Tibial nerve (tissue), 4 donors: ENCODE measurements at places on chromosomes 13 and 19. TPM values are rescaled to one million over a fixed set of nuclear protein-coding genes. Genes with fewer than 3 reads are reported as not detected.

The DNMT1 gene
- 48.2 TPM for total RNA-seq

The ZNF99 gene
- 0.87 TPM for total RNA-seq

The HMGB1 gene
- total RNA-seq: 255 TPM

The ZNF793 gene
- 5.5 TPM for total RNA-seq

DNA sequence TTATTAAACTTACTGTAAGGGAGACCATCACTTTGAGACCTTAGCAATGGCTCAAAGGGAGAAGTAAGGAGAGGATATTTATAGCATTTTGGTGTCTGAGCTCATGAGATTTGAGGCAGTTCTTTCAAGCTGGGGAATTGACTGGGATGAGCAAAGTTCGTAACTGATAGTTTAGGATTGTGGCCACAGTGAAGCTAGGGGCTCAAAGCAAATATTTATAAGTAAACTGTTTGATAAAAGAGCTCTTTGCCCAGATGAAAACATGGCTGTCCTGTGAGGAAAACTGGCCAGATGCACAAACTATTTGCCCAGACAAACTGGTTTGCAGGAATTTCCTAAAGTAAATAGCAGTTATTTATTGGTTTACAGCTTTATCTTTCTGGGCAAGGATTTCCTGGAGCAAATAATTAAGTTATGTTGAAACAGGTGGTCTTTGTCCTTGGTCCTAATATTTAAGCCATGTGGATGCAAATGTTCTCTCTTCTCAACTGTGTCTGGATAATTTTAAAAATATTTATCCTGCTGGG is 59.7 kb upstream of the TMTC4 start:
- no peak for DNase-seq

DNA sequence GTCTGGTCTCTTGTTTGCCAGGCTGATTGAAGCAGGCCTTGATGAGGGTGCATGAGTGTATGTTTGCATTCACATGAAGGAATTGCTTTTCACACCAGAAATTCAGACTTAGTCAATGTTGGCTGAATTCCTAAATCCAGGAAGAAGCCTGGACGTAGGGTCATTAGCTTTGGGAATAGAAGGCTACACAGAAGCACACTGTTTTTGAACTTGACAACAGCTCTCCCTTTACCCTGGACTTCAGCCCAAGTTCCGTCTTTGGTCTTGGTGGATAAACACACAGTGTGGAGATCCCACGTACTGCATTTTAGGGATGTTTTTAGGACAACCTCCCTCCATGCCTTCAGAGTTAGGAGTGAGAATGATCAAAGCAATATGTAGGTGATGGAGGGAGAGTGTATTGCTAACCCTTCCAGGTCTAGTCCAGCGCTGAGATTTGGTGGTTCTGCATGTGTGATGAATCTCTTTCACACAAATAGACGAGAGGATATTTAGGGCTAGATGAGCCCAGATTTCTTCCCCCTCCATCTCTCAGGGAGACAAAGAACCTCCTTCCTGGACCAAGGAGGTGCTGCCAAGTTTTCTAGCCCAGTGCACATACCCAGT is 22.8 kb downstream of the TM6SF2 start:
- no peak for DNase-seq

DNA sequence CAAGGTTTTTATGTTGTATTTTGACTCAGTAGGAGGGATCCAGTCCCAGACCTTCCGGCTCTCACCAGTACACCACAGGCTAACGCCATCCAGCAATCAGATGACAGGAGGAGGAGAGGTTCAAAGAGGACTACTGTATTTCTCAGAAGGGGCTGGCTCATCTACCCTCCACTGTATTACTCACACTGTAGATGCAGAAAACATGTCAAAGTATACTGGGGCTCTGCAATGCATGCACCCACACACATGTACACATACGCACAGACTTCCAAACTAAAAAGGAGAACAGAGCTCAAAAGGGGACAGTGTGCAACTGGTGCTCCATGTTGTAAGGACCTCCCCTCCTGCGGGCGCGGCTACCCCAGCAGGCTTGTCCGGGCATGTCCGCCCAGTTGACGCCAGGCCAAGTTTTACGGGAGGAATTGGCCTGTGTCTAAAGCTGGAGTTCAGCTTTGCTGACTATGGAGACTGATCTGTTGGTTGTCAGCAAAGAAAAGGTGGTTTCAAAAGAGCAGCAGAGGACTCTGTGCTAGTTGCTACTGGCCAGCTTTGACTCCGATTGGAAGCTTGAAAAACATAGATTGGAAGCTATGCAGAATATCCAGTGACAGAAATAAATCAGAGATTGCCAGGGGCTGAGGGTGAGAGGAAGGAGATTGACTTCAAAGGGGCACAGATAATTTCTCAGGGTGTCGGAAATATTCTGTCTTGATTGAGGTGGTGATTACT is 314.2 kb downstream of the DLEU7 start:
- DNase-seq: peak; percentile 65

- DNase-seq: no peak
Measured at GRCh38 chr13:48578516-48579164, 45.8 kb upstream of the RCBTB2 start.

- DNase-seq: no peak
Measured at GRCh38 chr13:75458696-75459422, 23.1 kb downstream of the TBC1D4 start.
